ENCODE measurements at places on chromosomes 4 and X.

DNA sequence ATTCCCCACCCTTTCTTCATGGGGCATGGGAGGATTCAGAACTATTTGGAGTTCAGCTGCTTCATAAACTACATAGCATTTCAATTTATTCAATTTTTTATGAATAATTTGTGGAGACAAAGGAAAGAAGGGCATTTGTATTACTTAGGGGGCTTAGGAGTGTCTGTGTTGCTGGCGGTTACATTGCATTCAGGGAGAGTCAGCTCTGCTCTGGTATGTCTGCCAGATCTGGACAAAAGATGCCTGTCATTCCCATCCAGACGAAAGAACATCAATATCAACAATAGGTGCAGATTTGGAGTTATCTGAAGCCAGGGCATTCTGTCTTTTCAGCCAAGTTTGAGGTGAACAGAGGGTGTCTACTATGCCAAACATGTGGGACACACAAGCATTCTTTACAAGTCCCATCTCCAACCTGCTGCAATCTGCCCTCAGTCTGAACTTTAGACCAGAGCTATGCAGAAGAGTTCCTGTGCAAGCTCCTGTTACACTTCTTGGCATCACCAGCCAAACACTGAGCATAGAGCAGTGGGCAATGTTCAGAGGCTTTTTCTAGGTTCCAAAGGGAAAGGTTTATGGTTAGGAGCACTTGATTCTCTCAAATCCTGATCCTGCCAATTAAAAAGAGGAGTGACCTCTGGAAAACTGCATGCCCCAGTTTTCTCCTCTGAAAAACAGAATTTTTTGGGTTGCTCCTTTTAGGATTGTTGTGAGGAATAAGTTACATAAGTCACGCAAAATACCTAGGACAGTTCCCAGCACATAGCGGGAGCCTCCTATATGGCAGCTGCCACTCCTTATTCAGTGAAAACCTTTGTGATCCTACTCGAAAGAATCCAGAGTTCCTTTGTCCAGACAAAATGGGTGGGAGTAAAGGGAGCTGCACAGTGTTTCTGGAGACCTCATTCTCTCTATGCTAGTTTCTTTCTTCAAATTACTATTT, 719.5 kb upstream of the SLIT2 start:
- no peak for DNase-seq

- DNase-seq, result peak; percentile 57
These were observed 70.0 kb upstream of the FAM241A start for GRCh38 chr4:112075129-112075753.

DNA sequence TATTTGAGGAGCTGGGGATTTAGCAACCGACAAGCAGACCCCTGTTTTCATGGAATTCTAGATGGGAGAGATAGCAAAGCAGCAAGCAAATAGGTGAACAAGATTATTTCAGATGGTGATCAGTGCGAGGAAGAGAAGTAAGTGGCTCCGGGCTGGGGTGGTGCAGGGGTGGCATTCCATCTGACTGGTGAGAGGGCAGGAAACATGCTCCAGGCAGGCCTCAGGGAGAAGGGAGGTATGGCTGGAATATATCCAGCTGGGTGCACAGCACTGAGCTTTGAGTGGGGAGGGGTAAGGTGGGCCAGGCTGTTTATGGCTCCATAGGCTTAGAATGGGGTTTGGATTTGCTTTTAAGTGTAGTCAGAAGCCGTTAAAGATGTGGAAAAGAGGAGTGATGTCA, 21.2 kb downstream of the PTTG2 start:
- DNase-seq, result no peak

DNA sequence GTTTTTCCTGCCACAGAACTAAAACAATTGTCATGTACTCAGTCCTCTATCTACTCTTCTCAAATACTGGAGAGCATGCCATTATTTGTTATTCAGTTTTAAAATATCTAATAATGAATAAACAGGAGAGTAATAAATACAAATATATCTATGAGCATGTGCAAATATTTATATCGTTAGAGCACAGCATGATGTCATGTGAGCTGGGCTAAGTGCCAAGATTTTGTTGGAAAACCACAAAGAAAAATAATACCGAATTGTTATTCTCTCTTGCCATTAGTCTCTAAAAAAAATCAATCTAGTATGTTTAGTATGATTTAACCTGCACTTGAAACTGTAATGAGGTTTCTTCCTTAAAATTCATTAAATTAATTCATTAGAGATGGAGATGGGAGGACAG, 97.3 kb downstream of the DDX60 start:
- no peak for DNase-seq

DNA sequence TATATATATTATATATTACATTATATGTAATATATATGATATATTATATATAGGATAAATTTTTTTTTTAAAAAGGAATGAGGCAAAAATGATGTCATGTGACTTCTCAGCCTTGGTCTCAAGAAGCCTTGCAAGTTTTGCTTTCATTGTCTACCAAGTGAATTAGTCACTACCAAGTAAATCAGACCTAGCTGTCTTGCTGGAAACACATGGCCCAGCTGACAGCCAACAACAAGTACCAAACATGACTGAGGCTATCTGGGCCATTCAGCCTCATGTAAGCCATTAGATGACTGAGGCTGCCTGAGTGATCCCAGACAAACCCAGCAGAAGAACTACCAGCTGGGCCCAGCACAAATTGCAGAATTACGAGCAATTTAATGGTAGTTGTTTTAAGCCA, 44.9 kb downstream of the HAND2 start:
- no peak for DNase-seq

DNA sequence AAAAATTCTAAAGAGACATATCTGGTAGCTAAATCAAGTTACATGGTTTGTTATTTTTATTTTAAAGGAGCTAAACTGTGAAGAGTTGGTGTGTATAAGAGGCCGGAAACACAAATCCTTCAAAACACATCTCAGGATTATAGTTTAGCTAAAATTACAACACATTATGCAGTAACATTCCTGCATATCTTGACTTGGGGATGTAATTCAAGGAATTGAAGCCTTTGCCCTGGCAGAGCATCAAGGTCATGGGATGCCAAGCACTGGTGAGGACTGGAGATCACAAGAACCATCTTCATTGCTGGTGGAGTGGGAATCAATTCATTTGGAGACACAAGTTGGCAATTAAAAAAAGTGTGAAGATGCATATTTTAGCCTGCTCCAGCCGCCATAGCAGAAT, 86.8 kb upstream of the LSM6 start:
- DNase-seq, result no peak

- DNase-seq, result peak; percentile 22
These were observed 106.2 kb upstream of the FAT1 start for GRCh38 chr4:186829740-186830449.
